ENCODE measurements at places on chromosomes 6 and 20.
A peak's percentile ranks its signal among the peaks of the same experiment; 100 is the strongest.

- DNase-seq = no peak
Measured at GRCh38 chr6:168715643-168716481, 274.9 kb downstream of the SMOC2 start.

DNA sequence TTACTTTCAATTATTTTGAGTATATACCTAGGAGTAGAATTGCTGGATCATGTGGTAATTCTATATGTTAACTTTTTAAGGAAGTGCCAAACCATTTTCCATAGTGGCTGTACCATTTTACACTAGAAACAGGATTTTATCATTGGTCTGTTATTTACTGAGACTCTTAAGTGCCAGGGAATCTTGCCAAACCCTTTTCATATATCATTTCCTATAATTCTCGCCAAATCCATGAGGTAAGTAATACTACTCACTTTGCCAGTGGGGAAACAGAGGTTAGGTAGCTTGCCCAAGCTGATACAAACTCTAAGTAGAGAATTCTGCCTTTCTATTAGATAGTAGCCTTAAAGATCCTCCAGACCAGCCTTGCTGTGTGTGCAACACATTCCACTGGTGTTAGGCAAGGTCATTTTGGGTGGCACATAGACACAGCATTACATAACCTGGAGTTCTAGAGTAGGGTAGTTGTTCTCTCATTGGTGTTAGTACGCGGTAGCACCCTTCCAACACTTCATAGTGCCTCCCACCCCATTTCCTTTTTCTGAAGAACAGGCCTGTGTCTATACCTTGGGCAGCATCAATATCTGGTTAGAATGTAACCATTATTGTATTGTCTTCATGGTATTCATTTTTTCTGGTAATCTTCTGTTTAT, 65.5 kb downstream of the ARID1B start:
- no peak for DNase-seq

DNA sequence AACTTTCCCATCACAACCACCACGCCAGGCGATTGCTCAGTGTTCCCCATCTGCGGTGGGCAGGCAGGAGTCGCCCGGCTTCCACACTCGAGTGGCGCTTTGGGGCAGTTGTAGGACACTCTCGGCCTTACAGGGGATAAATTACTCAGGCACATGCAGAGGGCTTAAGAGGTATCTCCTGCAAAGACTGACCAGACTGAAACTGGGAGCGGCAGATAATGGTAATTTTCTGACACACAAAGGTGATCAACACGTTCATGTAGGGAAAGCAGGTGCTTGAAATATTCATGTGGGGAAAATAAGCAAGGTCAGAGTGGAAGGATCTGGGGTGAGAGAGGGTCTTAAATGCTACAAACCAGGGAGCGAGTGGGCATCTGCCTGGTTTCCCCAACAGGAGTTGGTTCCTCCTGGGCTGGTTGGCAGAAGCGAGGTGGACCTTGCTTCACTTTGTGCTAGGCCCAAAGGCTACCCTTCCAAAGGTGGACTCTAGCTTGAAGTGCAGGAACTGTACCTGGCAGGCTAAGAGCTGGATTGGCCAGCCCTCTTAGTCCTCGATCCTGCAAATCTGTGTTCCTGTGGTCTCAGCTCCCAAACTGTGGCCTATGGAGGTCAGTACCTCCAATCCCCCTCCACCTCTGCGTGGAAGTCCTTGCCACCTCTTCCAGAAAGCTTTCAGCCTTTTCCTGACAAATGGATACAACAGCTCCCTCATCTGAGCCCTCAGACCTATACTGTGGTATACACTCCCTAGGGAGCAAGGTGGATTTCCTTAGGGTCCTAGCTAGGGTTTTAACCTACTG, 16.7 kb downstream of the PLAGL2 start:
- DNase-seq = no peak

- no peak for DNase-seq
Measured at GRCh38 chr6:64459411-64459944, 823.9 kb downstream of the PHF3 start.

DNA sequence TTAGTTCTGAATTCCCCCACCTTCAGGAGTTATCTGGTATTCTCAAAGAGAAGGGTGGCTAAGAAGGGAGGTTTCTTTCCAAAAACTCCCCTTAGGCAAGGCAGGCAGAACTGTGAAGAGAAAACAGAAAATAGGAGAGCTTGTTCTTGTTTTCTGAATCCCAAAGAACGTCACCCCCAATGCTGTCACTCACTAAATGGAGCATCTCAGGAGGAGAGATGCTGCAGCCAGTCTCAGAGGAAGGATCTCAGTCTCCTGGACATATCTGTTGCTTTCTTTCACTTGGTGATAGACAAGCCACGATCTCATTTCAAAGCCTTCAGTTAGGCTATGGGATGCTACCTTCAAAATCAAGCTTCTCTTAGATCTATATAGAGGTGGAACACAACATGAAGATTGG, 16.1 kb upstream of the MYB start:
- no peak for DNase-seq

DNA sequence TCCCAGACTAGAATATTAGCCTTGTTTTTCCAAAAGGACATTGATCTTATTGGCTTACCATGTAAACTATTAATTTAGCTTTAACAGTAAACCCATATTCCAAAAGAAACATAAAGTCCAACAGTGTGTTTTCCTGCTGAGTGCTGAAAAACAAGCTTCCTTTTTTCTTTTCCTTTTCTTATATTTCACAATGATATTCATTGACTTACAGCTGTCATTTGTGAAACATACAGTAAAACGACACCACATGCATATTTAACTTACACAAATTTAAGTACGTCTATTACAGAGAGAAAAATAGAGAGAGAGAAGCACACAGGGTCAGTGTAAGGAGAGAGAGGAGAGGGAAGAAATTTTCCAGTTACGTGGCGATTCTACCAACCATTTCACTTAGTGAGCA, 543.9 kb upstream of the JARID2 start:
- DNase-seq = no peak

GRCh38 chr6:139763468-139764210, 389.2 kb upstream of the CITED2 start:
- peak; percentile 60 for DNase-seq

DNA sequence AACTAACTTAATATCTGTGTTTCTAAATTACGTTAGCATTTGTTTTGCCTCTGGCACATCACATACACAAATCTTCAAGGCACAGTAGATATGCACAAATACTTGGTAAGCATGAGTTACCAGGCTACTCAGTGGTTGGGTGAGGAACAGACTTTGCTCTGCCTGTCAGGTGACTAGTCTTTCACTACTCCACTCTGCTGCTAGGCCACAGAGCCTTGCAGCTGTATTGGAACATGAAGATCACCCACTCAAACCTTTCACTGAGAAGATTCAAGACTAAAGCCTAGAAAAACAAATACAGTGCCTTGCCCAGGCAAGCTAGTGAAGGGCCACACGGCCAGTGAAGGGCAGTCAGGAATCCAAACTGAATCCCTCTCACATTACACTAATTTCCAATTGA, 47.0 kb downstream of the DTNBP1 start:
- no peak for DNase-seq

DNA sequence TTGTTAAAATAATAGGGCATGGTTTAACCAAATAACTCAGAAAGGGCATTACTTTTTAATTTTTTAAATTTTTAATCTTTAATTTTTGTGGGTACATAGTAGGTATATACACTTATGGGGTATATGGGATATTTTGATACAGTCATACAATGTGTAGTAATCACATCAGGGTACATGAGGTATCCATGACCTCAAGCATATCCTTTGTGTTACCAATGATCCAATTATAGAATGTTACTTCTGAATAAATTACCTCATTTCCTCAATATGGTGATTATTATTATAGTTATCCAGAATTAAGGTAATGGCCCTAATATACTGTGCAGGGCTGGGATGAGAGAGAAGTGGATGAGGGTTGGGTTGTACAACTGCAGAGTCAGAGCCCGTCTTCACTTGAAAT, 45.1 kb upstream of the TMEM30A start:
- no peak for DNase-seq

GRCh38 chr6:42405021-42405420, 46.7 kb downstream of the TRERF1 start:
- DNase-seq = no peak

DNA sequence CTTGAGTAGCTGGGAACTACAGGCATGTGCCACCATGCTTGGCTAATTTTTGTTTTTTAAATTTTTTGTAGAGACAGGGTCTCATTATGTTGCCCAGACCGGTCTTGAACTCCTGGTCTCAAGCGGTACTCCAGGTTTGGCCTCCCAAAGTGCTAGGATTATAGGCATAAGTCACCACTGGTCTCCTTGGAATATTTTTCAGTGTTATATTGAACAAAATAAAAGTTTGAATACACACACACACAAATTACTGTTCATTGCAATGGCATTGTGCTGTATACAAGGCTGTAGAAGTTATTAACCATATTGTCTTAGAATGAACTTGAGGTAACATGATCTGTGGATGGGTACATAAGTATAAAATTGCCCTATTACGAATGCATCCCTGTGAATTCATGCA, 166.1 kb downstream of the BCAS1 start:
- DNase-seq = no peak

DNA sequence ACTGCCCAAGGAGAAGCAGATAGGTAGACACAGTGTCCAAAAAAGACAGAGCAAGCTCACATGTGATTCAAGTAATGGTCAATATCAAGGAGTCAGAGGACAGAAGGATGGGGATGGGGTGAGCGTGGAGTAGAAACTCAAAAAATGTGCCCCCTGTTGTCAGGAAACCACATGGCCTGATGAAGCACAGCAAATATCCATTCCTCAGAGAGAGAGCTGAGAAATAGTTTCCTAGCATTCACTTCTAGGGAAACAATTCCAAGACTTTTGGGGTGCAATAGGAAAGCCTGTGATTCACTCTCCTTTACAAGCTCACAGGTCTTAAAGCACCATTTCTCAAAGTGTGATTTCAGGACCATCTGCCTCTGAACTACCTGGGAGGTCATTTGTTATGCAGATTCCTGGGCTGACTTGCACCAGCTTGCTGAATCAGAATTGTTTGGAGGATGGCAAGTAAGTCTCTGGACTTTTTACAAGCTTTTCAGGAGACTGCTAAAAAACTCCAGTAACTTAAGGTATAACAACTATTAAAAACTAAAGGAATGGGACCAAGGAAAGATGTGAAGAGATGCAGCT, 432.8 kb downstream of the HDGFL1 start:
- DNase-seq = no peak

- no peak for DNase-seq
Measured at GRCh38 chr6:116359131-116359530, 11.6 kb upstream of the DSE start.

DNA sequence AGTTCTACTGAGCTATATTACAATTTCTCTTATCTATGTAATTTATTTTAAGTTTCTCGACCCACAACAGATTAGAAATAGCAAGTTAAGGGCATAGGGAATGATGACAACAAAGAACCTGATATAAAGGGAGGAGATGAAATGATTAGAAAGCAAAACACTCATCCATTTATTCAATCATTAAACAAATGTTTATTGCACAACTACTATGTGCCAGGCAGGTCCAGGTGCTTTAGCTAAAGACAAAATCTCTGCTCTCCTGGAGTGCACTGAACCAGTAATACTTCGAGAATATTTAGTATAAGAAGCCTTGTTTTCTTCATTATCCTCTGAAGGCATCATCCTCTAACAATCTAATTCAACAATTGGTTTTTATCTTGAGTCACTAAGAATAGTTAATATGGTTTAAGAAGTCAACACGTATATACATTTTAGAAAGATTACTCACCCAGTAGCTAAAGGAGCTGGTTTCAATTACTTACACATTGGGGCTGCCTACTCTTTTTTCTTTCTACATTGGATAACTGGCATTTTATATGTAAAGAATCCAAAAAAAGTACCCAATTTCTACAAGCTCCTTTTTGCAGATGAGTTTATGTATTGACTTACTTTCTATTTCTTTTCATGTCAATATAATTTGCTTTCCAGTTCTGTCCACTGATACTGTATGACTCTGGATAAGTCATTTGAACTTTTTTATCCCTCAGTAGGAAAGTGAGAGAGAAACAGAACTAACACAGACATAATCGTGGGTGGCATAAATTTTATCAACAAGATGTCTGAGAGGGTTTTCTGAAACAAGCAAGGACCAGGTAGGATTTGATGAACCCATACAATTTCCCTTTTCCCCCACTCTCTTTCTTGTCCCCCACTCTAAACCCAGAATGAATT, 312.6 kb downstream of the CLIC5 start:
- DNase-seq = no peak

GRCh38 chr6:38159596-38159995, 340.1 kb downstream of the ZFAND3 start:
- DNase-seq = no peak

GRCh38 chr20:32415494-32415893, 57.4 kb downstream of the ASXL1 start:
- DNase-seq = no peak

DNA sequence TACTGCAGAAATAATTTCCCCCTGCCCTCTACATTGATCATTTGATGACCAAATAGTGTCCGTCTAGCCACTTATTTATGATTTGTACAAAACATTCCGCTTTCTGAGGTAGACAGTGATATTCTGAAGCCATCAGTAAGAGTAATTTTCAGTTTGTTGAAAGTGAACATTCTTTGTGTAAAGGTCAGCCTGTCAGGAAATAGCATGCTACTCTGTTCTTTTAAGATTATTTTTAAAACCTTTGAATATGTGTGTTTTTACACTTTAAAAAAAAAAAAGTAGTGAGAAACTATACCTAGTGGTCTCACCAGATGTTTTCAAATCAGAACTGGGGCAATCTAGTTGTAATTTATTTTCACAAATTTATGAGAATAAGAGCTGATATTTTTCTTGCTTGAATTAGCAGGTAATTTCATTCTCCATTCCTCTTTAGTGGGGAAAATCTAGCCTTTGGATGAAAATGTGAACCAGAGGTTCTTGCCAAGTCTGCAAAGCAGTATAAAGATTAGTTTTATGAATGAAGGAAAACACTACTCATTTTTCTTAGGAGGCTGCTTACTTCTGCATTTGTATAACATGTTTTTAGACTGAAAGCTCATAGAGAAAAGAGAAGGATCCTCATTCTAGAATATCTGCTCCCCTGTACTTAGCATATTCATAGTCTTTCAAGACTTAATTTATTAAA, 12.1 kb upstream of the REV3L start:
- DNase-seq = no peak

DNA sequence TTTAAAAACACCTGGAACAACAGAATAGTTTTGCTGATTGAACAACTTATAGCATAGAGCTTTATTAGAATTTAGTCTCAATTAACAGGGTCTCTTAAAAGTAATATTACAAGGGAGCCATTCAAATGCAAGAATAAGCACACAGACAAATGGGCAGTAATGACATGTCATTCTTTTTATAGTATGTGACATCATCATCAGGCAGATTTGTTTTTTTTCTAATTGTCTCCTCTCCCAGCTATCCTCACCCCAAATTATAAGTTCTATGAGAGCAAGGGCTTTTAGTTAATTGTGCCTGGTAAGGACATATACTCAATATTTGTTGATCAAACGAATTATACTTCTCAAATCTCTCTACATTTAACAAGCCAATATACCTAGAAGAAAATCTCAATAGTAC, 11.0 kb downstream of the PGM3 start:
- no peak for DNase-seq

- DNase-seq = no peak
Measured at GRCh38 chr6:71529769-71530168, 241.2 kb downstream of the OGFRL1 start.

GRCh38 chr20:45878076-45878761, 2.8 kb upstream of the ZSWIM1 start:
- DNase-seq = no peak

All from kidney capillary endothelial cell (primary cell).